ENCODE measurements at places on chromosomes 1 and 21. TPM values are rescaled to one million over a fixed set of nuclear protein-coding genes. Genes with fewer than 3 reads are reported as not detected.

The IL23R gene
- 1.0 TPM for total RNA-seq

The FAM167B gene
- total RNA-seq: 0.38 TPM

The RPTN gene
- total RNA-seq: not detected

The FCRL5 gene
- total RNA-seq: 0.05 TPM

The GREM2 gene
- total RNA-seq: not detected

The FCRLA gene
- not detected for total RNA-seq

The PRAMEF15 gene
- total RNA-seq: not detected

The MEAF6 gene
- 76.3 TPM for total RNA-seq

DNA sequence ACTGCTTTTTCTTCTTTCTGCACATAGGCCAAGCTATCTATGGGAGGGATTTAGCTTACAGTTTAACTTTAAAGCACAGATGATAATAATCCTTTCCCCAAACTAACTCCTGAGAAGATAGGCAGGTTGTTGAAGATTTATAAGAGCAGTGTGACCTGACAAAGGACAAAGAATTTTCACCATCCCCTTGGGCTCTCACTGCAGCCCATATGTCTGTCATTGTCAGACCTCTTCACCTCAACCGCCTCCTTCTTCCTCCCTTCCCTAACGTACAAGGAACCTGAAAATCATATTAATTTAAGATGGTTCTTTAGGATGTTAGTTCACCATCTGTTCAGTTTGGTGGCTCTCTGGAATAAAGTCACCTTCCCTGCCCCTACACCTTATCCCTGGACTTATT lies 5.0 kb downstream of the RNU1-2 start:
- DNase-seq: no peak

GRCh38 chr1:205975387-205975998 lies 27.7 kb downstream of the RAB7B start:
- DNase-seq: no peak

DNA sequence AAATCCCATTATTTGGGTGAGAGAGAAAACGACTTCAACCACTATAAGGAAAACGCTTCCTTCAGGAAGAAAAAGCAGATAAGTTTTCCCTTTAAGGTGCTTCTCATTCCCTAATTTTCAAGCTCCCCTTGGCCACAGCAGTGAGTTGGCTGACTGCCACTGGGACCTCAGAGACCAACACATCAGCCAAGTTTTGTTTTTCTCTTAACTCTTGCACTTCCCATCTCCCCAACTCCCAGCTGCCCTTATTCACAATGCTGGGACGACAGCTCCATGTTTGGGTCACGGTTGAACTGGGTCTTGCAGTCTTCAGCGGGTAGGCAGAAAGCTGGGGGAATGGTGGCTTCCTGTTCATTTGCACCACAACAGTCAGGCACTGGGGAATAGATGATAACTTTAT lies 18.9 kb downstream of the SGIP1 start:
- DNase-seq: no peak

DNA sequence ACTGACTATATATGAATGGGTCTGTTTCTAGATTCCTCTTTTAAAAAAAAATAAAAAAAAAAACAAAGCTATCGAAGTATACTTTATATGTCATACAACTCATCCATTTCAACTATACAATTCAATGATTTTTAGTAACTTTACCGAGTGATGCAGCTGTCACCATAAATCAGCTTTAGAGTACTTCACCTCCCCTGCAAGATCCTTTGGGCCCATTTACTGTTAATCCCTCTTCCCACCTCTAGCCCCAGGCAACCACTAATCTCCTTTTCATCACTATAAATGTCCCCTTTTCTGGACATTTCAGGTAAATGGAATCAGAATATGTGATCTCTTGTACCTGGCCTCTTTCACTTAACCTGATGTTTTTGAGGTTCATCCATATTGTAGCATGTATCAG lies 133.9 kb downstream of the PEX14 start:
- DNase-seq: no peak

GRCh38 chr1:181094416-181095212 lies 6.1 kb downstream of the IER5 start:
- no peak for DNase-seq

GRCh38 chr1:39988618-39989343 lies 33.8 kb downstream of the MFSD2A start:
- no peak for DNase-seq

DNA sequence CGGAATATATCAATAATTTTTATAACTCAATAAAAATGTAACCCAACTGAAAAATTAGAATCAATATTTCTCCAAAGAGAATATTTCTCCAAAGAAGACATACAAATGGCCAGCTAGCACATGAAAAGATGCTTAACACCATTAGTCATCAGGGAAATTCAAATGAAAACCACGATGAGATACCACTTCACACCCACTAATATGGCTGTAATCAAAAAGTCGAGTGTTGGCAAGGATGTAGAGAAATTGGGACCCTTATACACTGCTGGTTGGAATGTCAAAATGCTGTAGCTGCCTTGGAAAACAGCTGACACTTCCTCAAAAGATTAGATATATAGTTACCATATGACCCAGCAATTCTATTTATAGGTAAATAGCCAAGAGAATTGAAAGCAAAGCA lies 133.0 kb downstream of the GPR52 start:
- DNase-seq: no peak

DNA sequence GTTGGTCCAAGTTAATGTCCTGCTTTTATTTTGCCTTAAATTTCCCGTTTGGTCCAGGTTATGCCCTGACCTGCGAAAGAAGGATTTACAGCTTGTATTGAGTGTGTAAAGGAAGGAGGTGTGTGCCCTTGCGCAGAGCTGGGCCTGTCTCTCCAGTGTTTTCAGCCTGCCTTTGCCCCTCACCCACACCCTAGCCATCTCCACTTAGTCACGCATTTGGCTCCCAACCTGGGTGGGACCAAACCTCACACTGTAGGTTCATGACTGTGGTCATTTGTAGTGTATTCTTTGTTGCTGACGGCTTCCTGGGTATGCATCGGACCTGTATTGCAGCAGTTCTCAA lies 572 bp upstream of the SRSF10 start:
- DNase-seq: peak; percentile 81

DNA sequence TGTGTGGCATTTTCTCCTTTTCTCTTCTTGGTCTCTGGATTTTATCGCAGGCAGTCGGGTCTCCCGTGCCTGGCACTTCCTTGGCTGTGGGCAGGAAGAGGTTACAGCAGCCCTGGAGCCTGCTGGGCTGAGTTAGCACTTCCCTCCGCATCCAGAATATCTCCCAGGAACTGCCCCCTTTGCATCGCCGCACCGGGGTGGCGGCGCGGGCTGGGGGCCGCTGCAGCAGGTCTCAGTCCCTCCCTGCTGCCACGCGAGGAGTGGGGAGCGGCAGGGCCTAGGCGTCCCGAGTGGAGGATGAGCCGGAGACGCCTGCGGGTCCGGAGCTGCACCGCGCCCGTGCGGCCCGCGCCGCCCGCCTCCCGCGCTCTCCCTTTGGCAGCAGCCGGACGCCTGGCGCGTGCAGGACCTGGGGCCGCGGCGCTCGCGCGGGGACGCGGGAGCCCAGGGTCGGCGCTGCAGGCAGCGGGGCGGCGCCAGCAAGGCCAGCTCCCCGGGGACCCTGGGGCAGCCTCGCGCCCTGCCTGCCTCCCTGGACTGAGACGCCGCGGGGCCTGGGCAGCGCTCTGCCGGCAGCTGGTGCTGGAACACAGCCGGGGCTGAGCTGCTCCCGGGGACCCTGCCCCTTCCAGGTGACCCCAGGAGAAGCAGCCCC lies 192.8 kb downstream of the PRDM2 start:
- DNase-seq: no peak

- DNase-seq: peak; percentile 86
These were observed 77.6 kb downstream of the XCL2 start for GRCh38 chr1:168466092-168466713.

DNA sequence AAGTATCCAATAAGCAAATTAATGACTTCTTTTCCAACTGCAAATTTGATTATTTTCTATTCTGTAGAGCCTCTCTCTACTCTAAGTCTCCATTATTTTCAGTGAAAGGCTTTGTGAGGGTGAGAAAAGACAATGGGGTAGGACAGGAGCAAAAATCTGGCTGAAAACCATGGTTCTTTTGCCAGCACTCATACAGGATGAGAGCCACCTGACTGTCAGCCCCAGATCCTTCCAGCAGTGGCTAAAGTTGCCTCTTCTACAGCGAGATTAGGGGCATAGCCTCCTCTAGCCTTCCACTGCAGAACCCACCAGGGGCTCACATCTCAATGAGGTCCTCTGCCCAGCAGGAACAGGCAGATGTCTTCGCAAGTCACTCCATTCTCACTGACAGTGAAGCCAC lies 23.7 kb downstream of the NMNAT2 start:
- DNase-seq: no peak

GRCh38 chr1:149848340-149849110 lies 50.8 kb upstream of the BOLA1 start:
- no peak for DNase-seq

GRCh38 chr1:16134906-16135305 lies 21.0 kb downstream of the EPHA2 start:
- DNase-seq: no peak

DNA sequence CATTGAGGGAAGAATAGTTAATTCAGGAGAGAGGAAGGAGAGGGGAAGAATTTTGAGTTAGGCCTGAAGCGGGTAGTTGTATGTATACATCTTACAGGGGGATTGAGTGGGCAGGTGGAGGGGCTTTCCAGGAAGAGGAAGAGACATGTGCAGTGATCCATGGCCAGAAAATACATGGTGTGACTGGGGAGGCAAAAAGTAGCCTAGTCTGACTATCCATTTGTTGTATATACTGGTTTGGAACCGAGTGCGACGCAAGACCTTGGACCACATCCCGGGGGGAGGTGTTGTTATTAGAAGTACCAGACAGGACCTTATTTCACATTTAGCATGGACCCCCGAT lies 158.3 kb downstream of the SDCCAG8 start:
- no peak for DNase-seq

DNA sequence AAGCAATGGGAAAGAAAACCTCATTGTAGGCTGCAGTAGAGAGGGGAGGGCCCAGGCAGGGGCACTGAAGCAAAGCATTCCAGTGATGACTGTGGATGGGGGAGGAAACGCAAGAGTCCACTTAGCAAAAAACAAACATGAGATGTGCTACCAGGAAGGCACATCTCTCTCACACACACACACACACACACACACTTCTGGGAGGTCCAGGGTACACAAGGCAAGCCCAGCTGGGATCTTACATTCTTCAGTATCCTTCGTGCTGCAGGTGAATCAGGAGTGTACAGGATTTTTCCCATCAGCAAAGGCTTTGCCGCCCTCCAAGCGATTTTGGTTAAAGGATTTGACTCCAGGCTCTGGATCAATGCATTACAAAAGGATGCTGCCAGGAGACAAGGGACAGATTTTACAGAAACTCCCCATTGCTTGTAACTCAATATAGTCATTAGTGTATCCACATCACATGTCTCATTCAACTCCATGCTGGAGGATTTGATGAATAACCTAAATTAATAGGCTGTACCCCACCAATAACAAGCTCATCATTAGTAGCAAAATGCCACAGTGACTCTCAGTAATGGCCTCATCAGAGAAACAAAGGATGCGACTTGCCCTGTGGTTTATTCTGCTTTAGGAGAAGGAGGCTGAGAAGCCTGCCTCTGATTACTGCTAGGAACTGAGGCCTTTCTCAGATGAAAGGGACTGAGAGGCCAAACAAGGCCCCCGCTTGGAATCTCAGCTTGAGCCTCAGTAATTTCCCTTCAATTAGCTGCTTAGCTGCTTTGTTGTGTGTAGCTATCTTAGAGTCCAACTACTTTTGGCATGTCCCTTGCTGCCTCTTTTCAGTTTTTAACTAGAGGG lies 41.6 kb downstream of the ABCA4 start:
- DNase-seq: no peak

GRCh38 chr1:20540281-20540680 lies 12.1 kb upstream of the FAM43B start:
- DNase-seq: no peak

- no peak for DNase-seq
These were observed 1321.2 kb downstream of the NCAM2 start for GRCh38 chr21:22319435-22319834.

DNA sequence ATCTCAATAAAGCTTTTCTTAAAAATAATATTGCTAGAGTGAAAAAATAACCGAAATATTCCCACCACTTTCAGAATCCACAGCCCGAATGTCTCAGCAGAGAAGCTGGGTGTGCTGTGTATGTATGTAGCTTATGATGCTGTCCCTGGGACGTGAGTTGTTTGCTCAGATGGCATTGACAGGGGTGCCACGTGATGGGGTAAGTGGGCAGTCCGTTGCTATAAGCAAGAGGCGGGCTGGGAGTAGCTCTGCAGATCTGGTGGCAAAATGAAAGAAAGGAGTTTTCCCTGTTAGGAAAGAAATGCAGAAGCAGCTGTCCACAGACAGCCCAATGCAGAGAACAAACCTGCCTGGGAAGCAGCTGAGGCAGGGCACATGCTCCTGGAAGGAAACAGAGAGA lies 3.8 kb upstream of the FAM20B start:
- DNase-seq: no peak

All from activated CD8-positive, alpha-beta T cell treated with anti-CD3 and anti-CD28 coated beads for 36 hours (primary cell).